Amniotic epithelial cell (primary cell): ENCODE measurements at places on chromosomes 11 and 22.

DNA sequence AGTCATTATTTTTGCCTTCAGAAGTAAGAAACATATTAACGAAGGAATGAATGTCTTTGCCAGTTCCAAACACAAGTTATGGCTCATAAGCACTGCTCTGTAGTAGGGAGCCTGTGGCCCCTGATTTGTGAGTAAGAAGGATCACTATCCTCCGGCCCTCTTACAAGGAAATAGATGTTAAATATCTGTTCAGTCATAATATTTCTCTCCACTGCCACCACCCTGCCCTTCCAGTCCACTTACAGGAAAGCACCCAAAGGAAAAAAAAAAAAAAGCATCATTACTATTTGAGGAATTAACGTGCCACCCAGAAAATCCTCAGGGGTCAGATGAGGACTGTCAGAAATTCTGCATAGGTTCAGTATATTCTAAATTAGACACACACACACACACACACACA lies 123.4 kb downstream of the ETS1 start:
- no peak for DNase-seq

DNA sequence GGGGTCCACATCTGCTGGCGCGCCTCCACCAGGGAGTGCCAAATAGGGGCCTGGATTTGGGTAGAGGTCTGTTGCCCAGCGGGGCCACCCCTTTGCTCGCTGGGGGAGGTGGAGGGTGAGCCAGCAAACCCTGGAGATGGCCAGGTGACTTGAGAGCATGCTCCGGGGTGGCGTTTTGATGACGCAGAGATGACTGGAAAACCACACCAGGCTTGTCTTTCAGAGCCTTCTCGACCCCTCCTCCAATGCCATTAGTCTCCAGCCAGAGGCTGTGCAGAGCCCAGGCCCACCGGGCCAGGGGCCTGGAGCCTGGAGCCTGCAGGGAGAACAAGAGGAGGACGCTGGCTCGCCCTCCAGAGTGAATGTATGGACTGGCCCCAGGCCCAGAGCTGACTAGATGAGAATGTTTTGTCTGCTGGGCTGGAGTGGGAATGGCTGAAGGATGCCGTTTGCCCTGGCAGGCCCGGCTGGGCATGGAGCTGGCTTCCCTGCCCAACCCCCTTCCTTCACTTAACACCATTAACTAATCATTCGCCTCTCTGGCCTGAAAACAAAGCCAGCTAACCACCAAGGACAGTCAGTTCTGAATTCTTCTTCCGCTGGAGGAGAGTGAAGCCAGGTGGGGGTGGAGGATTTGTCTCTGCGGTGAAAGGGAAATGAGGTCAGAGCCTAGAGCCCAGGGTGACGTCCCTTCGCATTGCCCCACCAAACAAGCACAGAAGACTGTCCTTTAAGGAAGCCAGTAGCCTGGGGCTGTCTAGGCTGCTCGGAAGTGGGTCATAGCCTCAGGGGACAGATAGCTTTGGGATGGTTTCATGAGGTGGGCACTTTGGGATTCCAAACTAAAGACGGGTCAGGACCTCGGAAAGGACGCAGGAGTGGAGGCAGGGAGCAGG lies 1.6 kb upstream of the MCAM start:
- peak; percentile 97 for DNase-seq

DNA sequence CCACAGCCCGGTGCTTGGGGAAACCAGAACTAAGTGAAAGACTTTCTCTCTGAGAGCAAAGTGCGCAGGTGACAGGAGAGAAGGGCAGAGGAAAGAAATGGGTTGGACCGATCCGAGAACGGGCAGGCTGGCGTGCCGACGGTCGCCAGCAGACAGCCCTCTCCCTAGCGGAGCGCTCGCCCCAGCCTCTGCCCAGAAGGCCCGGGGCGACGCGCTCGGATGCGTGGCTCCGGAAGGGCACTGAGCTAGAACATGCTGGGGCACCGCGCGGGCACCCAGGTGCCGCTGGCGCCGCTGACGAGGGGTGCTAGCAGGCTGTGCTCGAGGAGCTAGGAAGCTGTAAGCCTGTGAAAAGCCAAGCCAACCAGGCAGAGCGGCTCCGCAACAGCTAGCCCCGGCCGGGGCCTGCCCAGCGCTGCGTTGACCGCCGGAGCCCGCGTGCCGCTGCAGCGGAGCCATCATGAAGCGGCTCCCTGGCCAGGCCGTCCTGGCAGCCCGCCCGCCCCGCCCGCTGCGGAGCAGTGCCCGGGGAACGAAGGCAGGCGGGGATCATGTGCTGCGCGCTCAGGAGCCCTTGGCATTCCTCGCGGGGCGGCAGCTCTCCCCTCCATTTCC lies 22.1 kb upstream of the RRAS2 start:
- peak; percentile 38 for DNase-seq

GRCh38 chr11:97937501-97937900 lies 1083.2 kb upstream of the CNTN5 start:
- DNase-seq = peak; percentile 58

- peak; percentile 98 for DNase-seq
Observed at GRCh38 chr11:128714881-128715280, 21.0 kb downstream of the FLI1 start.

DNA sequence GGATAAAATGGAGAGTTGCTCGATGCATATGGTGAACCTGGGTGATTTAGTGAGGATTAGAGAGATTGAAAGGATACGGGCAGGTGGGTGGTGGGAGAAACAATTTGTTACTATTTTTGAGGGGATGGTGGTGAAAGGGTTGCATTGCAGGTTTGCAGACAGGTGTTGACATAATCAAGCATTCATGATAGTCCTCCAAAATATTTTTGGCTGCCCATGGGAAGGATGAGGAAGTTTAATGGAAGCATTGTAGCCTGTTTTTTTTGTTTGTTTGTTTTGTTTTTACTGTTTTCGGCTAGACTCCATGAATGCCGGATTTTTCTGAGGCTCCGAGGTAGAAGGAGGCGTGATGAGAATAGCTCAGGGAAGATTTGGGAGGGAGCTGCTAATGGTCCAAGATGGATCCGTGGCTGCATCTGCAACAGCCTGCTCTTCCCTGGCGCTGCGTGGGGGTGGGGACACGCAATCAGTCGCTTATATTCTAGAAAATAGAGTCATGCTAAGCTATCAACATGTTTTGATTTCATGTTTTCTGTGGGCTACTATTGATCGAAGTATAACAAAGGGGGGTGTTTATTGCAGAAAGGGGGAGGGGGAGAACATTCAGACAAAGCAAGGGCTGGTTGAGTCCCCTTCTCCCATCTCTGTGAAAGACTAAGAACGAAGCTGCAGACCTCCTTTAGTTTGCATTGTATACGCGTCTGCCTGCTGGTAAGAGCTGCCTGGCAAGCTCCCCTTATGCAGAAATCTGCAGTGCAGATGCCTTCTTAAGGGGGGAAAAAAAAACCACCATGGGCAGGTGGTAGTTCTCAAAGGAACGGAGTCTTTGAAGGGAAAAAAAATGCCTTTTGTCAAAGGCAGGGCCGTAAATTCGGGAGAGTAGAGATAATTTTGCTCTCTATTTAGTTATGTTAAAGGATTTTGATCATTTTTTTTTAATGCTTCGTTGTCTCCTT lies 1.0 kb downstream of the RTN3 start:
- DNase-seq = peak; percentile 15

DNA sequence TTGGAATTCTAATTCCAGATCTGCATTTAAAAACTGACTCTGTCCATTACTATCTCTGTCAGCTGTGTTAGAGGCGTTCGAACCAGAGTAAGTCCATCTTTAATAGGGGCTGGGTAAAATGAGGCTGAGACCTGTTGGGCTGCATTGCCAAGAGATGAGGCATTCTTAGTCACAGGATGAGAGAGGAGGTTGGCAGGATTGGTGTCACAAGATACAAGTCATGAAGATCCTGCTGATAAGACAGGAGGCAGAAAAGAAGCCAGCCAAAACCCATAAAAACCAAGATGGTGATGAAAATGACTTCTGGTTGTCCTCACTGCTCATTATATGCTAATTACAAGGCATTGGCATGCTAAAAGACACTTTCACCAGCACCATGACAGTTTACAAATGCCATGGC lies 356.3 kb upstream of the ISX start:
- DNase-seq = no peak

DNA sequence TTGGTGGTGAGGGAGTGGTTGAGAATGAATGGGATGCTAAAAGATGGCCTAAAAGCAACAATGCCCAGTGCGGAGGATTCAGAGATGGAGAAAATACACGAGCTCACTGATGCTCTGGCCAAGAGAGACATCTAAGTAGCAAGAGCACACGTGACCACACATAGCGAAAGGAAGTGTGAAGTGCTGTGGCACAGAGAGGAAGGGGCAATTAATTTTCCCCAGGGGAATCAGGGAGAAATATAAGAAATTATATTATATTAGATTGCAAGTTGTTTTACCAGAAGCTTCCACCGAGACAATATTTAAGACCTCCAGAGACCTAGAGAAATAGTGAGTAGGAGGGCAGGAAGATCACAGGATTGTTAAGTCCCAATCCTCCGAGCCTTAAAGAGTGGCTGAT lies 80.6 kb downstream of the RCN1 start:
- DNase-seq = no peak

DNA sequence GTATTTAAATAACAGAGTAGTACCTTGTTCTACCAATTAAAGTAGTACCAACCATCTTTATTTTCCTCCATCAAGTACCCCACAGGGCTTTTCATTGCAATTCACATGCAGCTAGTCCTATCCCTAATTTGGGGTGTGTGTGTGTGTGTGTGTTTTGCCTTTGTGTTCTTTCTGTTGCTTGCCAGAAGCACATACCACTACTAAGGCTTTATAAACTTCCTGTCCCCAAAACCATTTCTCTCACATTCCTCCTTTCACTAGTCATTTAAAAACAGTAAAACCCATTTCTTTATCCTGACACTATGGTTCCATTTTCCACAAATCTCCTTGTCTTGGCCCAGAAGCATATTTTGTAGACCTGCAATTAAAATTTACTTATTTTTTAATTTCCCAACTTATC lies 54.6 kb downstream of the SLC36A4 start:
- peak; percentile 2 for DNase-seq

GRCh38 chr11:134530636-134531326 lies 118.7 kb upstream of the B3GAT1 start:
- no peak for DNase-seq

DNA sequence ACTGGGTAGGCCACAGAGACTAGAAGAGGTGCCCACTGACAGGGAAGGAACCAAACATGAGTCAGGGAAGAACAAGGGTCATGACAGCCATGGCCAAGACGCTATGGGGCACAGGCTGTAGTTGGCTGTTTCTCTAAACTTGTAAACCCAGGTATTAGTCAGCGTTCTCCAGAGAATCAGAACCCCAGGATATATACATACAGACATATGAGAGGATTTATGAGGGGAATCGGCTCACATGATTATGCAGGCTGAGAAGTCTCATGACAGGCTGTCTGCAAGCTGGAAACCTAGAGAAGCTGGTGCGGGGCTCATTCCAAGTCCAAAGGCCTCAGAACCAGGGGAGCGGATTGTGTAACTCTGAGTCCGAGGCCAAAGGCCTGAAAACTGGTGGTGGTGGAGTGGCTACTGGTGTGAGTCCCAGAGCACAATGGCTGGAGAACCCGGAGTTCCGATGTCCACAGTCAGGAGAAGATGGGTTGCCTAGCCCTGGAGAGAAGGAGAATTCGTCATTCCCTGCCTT lies 29.7 kb upstream of the CD81 start:
- DNase-seq = no peak

DNA sequence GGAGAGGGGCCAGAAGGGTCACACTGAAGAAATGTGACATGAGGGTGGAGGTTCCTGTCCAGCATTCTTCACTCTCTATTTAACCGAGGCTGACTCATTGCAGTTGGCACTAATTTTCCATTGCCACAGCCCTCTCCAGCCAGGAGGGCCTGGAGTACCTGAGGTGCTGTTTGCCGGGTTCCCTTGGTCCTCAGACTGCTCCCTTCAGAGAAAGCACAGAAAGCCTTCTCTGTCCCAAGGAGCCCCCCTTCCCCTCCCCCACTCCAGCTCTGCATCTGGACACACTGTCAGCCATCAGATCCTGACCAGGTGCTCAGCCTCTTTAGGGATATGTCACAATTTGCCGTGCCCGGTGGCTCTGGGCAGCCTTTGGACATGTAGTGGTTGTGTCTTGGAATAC lies 3.2 kb upstream of the C11orf91 start:
- no peak for DNase-seq

- peak; percentile 23 for DNase-seq
Observed at GRCh38 chr11:8086001-8086479, 5.0 kb downstream of the TUB start.

DNA sequence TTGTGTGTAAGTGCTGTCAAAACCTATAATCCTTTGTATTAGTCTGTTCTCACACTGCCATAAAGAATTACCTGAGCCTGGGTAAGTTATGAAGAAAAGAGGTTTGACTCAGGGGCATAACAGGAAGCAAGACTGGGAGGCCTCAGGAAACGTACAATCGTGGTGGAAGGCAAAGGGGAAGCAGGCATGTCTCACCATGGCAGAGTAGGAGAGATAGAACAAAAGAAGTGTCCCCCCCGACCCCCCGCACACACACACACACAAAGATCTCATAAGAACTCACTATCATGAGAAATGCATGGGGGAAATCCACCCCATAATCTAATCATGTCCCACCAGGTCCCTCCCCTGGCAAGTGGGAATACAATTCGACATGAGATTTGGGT lies 2.3 kb upstream of the USP28 start:
- no peak for DNase-seq

DNA sequence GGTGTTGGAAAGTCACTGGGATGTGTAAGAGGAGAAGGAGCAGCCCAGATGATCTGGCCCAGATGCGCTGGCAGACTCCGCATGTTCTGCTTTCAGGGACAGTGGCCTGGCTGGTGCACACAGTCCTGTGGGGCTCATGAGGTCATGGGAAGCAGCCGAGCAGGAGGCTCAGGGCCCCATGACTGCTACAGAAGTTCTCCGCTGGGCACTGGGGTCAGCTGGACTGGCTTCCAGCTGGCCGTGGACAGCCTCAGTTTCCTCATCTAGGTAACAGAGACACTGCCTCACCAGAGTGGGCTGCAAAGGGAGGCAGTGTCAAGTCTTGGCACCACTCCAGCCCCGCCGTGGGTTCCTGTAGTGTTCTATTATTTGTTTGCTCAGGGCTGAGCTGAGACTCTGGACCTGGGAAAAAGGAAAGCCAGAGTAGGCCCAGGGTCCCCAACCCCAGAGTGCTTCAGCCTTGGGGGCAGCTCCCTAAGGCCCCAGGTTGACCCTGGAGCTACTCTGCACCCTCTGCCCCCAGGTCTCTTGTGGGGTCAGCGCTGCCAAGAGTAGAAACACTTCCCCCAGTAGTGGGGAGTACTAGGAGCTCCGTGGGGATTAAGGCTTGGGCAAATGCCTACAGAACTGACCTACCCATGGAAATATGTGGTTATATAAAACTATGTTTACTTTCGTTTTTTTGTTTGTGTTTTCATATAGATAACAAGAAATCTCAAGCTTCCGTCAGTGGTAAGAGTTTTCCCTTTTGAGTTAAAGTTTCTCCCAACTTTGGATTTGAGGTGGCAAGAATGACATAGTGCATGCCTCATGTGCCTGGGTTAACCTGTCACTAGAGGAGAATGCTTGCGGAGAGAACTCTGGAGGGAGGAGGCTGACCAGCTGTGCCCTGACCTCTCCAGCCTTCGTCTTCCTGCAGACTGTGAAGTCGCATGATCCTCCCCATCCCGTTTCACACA lies 45.3 kb downstream of the MED15 start:
- DNase-seq = peak; percentile 83

GRCh38 chr22:50247748-50248147 lies 2.9 kb upstream of the TUBGCP6 start:
- peak; percentile 71 for DNase-seq

GRCh38 chr11:65377036-65377435 lies 5.4 kb downstream of the SLC25A45 start:
- no peak for DNase-seq
